ENCODE measurements at places on chromosomes 11 and 22.
A peak's percentile ranks its signal among the peaks of the same experiment; 100 is the strongest.

- no peak for DNase-seq
Observed at GRCh38 chr11:64674774-64675173, 48.2 kb downstream of the NRXN2 start.

GRCh38 chr22:33382436-33382835, 324.3 kb upstream of the SYN3 start:
- no peak for DNase-seq

DNA sequence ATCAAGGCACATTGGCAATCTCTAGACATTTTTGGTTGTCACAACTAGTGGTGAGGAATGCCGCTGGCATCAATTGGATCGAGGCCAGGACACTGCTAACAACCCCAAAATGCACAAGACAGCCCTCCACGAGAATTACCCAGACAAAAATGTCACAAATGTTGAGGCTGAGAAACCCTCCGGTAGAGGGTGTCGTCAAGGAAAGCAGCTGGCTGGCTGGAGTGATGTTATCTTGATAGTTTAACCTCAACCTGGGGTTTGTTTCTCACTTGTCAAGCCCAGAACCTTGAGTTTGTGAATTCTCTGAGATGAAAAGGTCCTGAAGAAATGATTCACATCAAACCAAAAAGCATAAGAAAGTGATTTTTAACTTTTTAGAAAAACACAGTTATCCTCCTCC, 21.1 kb upstream of the TMPRSS13 start:
- no peak for DNase-seq

DNA sequence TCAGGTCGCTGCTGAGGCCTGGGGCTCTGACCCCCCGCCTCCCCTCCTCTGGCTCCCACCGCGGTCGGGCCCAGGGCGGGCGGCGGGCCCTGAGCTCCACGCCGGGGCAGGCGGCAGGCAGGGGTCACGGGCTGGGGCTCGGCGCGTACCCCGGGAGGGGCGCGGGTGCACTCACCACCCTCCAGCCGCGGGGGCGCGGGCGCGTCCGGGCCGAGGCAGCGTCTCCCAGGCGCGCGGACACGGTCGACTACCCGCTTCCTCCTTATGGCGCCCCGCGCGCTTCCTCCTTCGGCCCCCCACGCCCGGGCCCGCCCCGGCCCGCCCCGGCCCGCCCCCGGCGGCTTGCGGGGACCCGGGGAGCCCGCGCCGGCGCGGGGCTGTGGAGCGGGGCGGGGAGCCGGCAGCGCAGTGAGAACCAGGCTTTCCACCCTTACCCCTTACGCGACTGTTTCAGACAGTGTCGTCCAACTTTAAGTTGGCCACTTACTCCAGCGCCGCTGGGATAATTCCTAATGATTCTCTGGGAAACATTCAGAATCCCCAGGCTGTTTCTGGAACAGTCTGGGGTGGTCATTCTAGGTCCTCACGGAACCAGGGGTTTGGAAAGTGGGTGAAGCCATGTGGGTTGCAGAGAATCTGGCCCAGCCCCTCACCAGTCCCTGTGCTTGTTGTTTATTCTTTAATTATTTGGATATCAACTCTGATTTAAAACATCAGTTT, at the start of gene BID:
Gene BID (minus strand): TSS at position 264 of the 720 bp plus-strand sequence. CDS start 24,353 bp downstream, outside the sequence.
- DNase-seq, result peak; percentile 58

- DNase-seq, result no peak
Observed at GRCh38 chr11:68709062-68709461, 24.7 kb downstream of the GAL start.

DNA sequence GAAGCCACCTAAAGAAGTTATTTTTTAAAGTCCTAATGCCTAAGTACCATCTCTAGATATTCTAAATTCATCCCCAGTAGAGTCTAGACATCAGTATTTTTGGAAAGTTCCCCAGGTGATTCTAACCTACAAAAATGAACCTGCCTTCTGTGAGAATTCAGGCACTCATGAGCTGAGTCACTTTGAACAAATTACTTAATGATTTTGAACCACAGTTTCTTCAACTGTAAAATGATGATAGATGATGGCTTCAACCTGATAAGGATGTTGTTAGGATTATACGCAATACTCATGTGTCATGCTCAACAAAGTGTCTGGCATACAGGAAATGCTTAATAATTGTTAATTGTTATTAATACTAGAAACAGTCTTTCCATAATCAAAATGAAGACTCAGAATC, 82.8 kb upstream of the OR5AK2 start:
- DNase-seq, result no peak

DNA sequence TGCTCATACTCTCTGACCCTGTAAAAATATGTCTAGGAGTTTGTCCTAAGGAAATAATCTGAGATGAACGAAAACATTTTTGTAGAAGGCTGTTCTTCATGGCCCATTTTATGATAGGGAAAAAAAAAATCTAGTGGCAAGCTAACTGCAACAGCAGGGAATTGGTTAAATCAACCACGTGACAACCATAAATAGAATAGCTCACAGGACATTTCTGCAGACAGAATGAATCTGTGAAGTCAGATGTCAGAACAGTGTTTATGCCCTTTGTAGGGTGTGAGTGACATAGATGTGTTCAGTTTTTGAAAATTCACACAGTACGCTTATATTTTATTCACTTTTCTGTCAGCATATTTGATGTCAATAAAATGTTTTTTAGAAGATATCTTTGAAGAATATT, 16.1 kb downstream of the ARHGAP1 start:
- no peak for DNase-seq

GRCh38 chr11:63937713-63938478, 906 bp upstream of the NAA40 start:
- no peak for DNase-seq

- no peak for DNase-seq
Observed at GRCh38 chr11:92867913-92868619, 101.4 kb upstream of the MTNR1B start.

- peak; percentile 17 for DNase-seq
Observed at GRCh38 chr11:20048246-20048645, 112.0 kb downstream of the DBX1 start.

- DNase-seq, result no peak
Observed at GRCh38 chr11:130202009-130202817, 42.6 kb downstream of the ST14 start.

- peak; percentile 81 for DNase-seq
Observed at GRCh38 chr11:70073871-70074371, 4.2 kb upstream of the ANO1 start.
